Psoas muscle (tissue), 8 donors: ENCODE measurements at places on chromosomes 13 and 19. TPM values are rescaled to one million over a fixed set of nuclear protein-coding genes. Genes with fewer than 3 reads are reported as not detected.

Gene CGB8
- not detected for total RNA-seq

Gene ATP11A
- 27.2 TPM for total RNA-seq

Gene KCNRG
- 0.46 TPM for total RNA-seq

Gene NLRP9
- total RNA-seq: not detected

Gene LRRC4B
- total RNA-seq: 1.0 TPM

Gene TMPRSS9
- not detected for total RNA-seq

Gene FCGBP
- 8.6 TPM for total RNA-seq

Gene NCAN
- total RNA-seq: not detected

Gene B3GLCT
- total RNA-seq: 3.1 TPM

Gene IL17D
- total RNA-seq: 78.9 TPM

Gene ZNF492
- total RNA-seq: 0.07 TPM

Gene AP3D1
- total RNA-seq: 103 TPM

Gene SDHAF1
- total RNA-seq: 14.5 TPM

Gene ZNF460
- total RNA-seq: 32.5 TPM

Gene NLRP4
- total RNA-seq: not detected

Gene KLK14
- total RNA-seq: not detected

Gene ZNF208
- total RNA-seq: 0.44 TPM
